Activated CD8-positive, alpha-beta memory T cell treated with anti-CD3 and anti-CD28 coated beads for 4 hours (primary cell): ENCODE measurements at places on chromosomes 5 and 9.

- DNase-seq = no peak
Observed at GRCh38 chr9:129352146-129352865, 174.2 kb upstream of the IER5L start.

- DNase-seq = peak; percentile 74
Observed at GRCh38 chr9:36036780-36037548, at the start of gene RECK. RECK (plus strand) TSS chr9:36036913; CDS start chr9:36036999, 86 bp downstream.

GRCh38 chr9:124205686-124206352 lies 51.9 kb upstream of the NEK6 start:
- DNase-seq = no peak

DNA sequence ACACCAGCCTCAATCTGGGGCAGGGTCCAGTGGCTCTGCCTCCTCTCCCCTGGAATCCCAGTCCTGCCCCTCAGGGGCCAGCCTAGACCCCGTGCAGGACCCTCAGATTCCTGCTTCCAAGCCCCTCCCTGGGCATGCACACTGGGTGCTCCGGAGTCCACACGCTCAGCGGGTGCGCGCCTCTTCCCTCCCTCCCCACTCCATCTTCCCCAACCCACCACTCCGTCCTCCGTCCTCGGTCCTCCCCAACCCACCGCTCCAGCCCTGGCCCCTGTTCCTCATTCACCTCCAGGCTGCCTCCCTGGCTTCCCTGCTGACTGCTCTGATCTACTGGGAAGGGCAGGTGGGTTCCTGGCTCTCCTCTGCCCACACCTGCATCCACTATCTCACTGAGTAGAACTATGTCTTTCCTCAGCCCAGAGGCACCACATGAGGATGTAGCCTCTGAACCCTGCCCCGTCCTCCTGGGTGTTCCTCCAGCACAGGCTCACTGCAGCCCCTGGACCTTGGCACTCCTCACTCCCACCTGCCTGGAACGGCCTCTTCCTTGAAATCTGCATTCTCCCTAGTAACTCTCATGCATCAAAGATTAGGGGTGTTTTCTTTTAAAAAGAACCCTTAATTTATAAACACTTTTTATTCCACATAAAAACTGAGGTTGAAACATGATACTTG lies 92.8 kb downstream of the CAMSAP1 start:
- no peak for DNase-seq

GRCh38 chr9:72533322-72533721 lies 11.9 kb downstream of the TMC1 start:
- DNase-seq = no peak

GRCh38 chr5:65190328-65191053 lies 291.2 kb downstream of the ADAMTS6 start:
- no peak for DNase-seq

DNA sequence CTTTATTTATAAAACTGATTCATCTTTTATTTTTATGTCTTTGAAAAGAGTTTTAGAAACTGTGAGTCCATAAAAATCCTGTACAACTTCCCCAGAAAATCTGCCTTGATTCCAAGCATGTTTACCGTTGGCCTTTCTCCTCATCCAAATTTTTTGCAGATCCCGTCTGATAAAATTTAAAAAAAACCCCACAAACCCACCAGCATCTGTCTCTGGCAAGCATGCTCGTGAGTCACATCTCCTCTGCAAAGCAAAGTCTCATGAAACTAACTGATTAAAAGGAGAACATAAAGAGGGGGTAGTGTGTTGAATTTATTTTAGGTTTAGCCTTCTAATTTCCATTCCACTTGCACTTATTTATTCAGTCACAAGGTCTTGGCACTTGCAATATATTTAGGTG lies 109.4 kb downstream of the MAT2B start:
- no peak for DNase-seq

DNA sequence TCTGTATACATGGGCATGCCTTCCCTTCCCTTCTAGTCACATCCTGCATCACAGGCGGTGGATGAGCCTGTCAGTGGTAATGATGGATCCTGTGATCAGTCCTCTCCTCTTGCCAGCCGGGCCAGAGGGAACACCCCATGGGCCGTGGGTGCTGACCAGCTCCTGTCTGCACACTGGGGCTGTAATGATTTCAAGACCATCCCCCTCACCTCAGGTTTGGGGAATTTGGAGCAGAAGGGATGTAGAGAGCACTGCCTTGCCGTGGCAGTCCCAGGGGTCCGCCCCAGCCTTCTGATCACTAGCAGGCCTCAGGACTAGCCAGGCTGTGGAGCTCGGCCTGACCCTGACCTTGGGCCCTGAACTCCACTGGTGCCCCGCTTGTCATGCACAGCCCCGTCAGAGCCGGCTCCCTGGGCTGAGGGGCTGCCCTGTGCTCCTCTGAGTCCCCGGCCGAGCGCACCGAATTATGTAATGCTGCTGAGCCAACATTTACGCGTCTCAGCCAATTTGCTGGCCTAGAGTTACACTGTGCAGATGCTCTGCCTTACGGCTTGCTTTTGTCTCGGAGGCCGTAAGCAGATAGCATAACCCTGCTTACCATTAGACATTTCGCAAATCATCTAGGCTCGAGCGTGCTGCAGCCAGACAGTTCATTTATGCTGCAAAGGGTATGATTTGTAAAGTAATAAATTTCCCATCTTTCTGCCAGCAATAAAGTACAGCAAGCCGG lies 155.3 kb downstream of the MACROH2A1 start:
- DNase-seq = no peak
